T follicular helper cell (primary cell): ENCODE measurements at places on chromosomes 4 and X.

GRCh38 chrX:13028871-13029636 lies 15.4 kb downstream of the FAM9C start:
- DNase-seq = peak; percentile 12

GRCh38 chr4:114108869-114109268 lies 129.4 kb upstream of the ARSJ start:
- no peak for DNase-seq

GRCh38 chr4:7260569-7260968 lies 68.2 kb downstream of the SORCS2 start:
- DNase-seq = no peak

GRCh38 chr4:186882293-186882692 lies 158.6 kb upstream of the FAT1 start:
- no peak for DNase-seq

GRCh38 chr4:17552427-17552826 lies 24.6 kb upstream of the LAP3 start:
- no peak for DNase-seq

GRCh38 chr4:57774171-57774570 lies 664.0 kb upstream of the IGFBP7 start:
- no peak for DNase-seq

DNA sequence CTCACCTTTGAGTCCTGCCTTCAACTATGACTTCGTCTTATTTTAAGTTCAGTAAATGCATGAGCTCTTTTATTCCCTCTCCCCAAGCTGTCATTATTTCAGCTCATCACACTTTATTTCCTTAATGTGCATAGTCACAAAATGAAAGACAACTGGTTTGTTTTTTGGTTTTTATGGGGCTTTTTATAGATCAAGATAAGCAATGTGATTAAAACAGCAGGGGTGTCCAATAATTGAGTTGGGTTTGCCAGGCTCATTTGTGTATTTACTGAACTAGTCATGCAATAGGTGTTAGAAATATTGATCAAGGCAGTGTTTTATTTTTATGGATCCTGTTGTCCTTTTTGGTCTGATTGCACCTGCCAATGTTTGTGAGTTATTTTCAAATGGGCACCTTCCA lies 102.2 kb downstream of the FRMPD4 start:
- DNase-seq = no peak
